ENCODE measurements at places on chromosomes 11 and 22.

GRCh38 chr11:70783356-70783755 lies 385.0 kb downstream of the CTTN start:
- no peak for DNase-seq

- peak; percentile 32 for DNase-seq
Observed at GRCh38 chr11:125123947-125124617, 12.7 kb upstream of the TMEM218 start.

DNA sequence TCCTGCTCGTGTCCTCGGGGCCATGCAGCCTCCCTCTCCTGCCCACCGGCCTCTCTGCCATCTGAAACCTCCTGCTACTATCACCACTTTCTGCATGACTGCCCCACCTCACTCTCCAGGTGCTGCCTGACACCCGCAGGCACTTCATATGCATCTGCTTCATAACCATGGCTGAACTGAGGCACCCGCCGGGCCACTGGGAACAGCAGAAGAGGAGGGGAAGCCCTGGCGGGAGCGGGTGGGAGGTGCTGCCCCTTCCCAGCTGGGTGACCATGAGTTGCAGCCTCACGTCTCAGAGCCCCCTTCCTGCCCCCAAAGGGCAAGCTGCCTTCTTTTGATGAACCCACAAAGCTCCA lies 21.7 kb upstream of the PICK1 start:
- no peak for DNase-seq

DNA sequence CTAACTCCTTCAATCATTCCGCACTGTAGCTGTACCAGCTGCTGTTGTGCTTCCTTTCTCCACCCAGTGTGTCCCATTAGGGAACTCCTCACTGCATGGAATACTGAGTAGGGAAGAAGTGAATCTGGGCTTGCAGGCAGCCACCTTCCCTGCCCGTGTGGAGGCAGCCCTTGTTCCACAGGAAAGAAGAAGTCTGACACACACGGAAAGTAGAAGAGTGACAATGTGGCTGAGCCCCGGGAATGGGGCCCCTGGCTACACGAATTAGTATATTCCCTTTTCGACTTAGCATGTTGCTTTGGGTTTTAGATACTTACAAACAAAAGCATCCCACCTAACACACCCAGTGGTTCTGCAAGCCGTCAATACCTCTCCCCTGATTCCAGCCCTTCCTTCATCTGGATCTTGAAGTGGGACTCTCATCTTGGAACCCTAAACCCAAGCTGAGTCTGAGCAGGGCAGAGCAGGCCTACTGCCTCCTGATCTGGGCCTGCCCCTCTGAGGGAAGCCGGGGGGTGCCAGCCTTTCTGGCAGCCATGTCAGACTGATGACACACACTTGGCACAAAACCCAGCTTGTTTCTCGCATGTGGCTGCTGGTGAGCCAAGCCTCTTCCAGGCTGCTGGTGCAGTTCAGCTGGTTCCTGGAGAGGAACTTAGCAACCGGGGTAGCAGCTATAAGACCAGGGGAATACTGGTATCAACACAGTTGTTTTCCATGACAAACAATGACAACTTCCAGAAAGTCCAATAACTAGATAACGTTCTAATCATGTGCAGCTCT lies 71.6 kb downstream of the C11orf58 start:
- DNase-seq, result peak; percentile 58

DNA sequence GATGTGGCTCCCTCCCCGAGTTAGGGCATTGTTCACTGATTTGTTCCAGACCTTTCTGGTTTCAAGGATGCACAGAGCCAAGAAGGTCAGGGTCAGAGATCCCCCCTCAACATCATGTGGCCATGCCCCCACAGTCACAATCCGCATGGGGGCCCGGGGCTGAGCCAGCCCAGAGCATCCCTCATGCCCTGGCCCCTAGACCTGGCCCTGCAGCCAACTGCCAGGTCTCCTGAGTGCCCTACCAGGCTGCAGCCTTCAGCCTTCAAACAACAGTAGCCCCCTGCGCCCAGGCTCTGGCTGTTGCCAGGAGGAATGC lies 142.4 kb downstream of the CRYBB2 start:
- DNase-seq, result no peak

DNA sequence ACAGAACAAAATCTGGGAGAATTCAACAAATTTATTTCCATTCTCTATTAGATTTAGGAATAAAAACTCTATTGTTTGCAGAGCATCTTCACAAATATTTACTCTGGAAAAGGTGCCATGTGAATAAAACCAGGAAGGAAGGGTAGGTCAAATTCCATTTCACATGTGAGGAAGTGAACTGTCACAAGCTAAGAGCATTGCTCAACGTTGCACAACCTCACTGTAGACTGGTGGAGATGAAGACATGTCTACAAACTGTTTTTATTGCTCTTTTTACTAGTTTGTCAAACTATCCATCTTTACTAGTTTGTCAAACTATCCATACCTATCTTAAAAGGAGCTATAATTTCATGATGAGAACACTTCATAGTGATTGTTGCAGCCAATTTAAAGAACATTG lies 236.4 kb downstream of the CNTN5 start:
- no peak for DNase-seq

DNA sequence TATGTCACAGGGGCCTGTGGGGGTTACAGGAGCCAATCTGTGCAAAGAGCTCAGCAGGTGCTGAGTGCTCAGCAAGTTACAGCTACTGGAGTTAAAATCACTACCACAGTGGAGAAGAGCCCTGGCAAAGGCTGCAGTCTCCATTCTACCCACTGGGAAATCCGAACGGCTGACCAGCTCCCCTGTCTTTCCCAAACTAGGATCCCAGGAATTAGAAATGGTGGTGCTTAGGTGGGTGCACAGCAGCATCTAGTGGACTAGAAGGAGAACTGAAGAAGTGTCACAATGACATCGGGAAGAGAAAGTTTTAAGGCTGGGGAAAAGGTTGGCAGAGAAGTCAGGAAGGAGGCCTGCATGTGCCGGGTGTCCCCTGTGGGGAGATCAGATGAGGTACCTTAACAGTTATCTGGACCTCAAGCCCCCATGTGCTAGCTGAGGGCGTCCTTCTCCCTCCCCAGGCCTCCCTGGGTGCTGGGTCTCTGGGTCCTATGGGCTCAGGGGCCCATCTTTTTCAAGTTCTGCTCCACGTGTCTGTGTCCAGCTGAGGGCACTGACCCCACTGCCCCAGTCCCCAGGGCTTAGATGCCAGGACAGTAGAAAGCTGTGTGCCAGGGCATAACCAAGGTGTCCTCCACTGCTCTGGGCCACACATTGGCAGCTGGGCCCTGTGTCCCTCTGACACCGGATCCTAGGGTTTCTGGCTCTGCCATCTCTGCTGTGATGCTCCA lies 1.9 kb downstream of the PIWIL3 start:
- no peak for DNase-seq

- DNase-seq, result no peak
Observed at GRCh38 chr11:30230714-30231113, at the start of gene FSHB. Gene FSHB, plus strand, starts transcription at chr11:30231014. Its CDS starts 889 bp downstream, at chr11:30231903.

- DNase-seq, result no peak
Observed at GRCh38 chr11:122187373-122188165, 71.6 kb upstream of the BLID start.

DNA sequence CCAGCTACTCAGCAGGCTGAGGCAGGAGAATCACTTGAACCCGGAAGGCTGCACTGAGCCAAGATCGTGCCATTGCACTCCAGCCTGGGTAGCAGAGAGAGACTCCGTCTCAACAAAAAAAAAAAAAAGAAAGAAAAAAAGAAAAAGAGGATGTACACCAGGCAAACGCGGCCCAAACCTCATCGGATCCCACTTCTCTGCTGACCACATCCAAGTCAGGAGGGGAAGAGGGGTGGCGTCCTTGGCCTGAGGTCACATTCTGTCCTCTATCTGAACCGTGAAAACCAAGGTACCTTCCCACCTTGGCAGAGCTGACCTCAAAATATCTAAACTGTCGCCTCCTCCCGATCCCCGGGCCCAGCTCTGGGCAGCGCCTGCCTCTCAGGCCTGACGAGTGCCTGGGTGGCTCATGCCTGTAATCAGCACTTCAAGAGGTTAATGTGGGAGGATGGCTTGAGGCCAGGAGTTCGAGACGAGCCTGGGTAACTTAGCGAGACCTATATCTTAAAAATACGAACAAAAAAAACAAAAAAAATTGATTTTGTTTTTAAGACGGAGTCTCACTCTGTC lies 25.1 kb downstream of the RGL4 start:
- DNase-seq, result no peak

DNA sequence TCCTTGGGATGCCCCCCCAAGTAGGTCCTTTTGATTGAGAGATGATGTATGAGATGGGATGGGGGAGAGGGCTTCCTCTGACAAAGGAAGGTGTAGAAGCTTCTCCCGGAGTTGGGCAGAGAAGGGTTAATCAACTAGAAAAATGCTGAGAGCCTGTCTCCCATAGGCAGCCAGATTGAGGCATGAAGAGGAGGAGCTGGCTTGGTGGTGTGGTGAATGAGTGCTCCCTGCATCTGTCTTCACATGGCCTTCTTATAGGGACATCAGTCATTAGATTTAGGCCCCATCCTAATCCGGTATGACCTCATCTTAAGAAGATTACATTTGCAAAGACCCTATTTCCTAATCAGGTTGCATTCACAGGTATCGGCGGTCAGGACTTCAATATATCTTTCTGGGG lies 61.1 kb downstream of the NFAM1 start:
- no peak for DNase-seq

DNA sequence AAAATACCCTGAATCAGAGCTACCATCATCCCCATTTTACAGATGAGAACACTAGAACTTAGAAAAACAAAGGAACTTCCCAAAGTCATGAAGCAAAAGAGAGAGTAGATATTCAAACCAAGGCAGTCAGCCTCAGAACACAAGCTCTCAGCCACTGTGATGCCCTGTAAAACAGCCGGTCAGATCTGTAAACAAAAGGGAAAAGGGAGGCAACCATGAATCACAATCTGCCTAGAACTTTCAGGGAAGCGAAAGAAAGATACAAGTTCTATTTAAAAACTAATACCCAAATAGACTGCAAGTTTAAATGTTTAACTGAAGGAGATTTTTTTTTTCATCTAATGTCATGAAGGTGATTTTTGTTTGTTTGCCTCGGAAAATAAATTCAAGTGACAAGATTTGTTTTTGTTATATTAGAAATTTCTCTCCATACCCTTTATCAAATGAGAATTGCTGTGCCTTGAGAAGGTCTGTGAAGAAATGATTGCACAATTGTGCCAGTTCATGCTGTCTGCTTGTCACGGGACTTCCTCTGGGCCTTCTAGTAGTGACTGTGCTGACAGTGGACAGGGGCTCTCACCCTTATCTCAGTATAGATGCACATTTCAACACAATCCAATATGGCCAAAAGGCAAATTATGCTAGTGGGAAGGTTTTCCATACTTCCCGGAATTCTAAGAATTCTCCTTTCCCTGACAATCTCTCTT lies 11.7 kb downstream of the SAA1 start:
- no peak for DNase-seq

- no peak for DNase-seq
Observed at GRCh38 chr11:107587306-107587979, 3.5 kb upstream of the ELMOD1 start.

- no peak for DNase-seq
Observed at GRCh38 chr22:49925525-49926128, 7.2 kb downstream of the CRELD2 start.

DNA sequence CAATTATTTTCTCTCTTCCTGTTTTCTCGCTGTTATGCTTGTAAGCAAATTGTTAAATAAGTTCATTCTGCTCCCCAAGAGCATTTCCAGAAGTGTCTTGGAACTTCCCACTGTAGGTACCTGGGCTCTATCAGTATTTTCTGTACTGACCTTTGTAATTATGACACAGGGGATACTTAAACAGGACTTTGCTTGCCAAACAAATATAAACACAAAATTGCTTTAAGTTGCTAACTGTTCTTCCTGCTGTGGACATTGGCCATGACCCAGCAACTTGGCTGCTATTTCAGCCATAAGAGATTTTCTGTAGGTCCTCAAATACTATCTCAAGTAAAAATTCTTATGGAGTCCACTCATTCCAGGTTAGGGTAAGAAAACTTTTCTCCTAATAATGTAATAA lies 30.1 kb downstream of the SYT9 start:
- DNase-seq, result no peak

DNA sequence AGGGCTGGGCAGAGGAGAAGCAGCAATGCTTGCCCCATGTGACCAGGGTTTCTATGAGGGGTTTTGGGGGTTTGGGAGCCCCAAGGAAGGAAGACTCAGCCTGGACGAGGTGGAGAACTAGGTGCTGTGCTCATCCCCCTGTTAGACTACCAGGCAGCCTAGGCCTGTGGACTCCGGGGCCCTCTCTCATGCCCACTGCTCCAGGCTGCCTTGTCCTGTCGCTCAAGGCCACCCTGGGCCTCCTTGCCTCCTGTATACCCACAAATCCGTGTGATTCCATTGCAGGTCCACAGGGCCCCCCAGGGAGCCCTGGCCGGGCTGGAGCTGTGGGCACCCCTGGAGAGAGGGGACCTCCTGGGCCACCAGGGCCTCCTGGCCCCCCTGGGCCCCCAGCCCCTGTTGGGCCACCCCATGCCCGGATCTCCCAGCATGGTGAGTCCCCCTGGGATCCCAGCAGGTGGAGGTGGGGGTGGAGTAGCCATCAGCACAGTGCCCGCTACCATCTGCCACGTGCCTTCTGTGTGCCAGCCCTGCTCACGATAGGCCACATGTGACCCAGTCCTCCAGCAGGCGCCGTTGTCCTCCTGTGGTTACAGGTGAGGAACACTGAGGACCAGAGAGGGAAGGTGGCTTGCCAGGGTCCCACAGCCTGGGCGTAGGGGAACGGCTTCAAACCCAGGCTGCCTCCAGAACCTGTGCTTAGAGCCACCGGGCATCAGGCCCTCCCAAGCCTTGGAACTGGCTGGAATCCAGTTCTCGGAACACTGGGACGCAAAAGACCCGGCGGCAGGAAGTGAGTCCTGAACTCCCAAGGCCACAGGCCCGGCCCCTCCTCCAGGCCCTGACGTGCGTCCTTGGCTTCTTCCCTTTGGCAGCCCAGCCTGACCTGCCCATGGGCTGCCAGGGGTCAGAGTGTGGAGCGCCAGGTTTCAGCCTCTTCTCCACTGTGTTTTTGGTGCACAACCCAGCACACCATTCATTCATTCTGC lies 26.6 kb downstream of the EMID1 start:
- no peak for DNase-seq

DNA sequence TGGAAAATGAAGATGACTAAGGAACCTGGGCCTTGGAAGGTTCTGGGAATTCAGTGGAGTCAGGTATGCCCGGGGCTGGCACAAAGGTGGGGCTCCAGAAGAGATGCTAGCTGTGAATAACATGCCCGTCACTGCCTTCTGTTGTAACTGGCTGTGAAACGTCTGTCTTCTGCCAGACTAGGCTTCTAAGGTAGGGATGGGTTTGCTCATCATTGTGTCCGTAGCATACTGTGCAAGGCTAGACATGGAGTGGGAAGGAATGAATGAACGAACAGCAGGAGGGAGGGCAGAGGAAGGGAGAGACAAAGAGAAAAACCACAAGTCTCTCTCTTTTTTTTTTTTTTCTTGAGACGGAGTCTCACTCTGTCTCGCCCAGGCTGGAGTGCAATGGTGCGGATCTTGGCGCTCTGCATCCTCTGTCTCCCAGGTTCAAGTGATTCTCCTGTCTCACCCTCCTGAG lies 327.4 kb downstream of the MN1 start:
- DNase-seq, result no peak

- DNase-seq, result no peak
Observed at GRCh38 chr22:22856885-22857606, 30.6 kb upstream of the IGLL5 start.

GRCh38 chr11:57239348-57239747 lies 2.3 kb upstream of the APLNR start:
- no peak for DNase-seq

- DNase-seq, result peak; percentile 86
Observed at GRCh38 chr11:2092956-2093412, 46.2 kb downstream of the IGF2 start.

All from left ventricle myocardium inferior (tissue), 1 donor.